ENCODE measurements at places on chromosomes 4 and X. TPM values are rescaled to one million over a fixed set of nuclear protein-coding genes. Genes with fewer than 3 reads are reported as not detected.
A peak's percentile ranks its signal among the peaks of the same experiment; 100 is the strongest.

- DNase-seq = peak; percentile 60
Measured at GRCh38 chr4:1009542-1010394, 1.7 kb upstream of the FGFRL1 start.

- no peak for DNase-seq
Measured at GRCh38 chr4:40253906-40254305, 57.1 kb downstream of the RHOH start.

- no peak for DNase-seq
Measured at GRCh38 chr4:38534344-38535045, 129.5 kb upstream of the KLF3 start.

DNA sequence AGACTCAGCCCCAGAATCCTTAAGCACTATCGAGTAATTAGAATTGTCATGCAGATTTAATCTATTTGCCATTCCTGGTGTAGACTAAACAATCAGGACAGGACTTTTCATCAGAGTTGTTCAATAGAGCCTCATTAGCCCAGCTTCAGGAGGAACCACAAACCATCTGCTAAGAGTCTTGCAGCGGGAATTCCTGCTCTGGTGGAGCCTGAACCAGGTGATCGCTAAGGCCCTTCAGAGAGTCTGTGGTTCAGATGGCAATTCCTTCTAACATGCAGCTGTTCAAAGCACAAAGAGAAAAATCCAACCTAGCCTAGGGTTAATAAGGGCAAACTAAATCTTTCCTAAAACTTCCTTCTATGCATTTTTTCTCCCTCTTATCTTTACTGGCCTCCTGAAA lies 119.1 kb upstream of the CPEB2 start:
- no peak for DNase-seq

DNA sequence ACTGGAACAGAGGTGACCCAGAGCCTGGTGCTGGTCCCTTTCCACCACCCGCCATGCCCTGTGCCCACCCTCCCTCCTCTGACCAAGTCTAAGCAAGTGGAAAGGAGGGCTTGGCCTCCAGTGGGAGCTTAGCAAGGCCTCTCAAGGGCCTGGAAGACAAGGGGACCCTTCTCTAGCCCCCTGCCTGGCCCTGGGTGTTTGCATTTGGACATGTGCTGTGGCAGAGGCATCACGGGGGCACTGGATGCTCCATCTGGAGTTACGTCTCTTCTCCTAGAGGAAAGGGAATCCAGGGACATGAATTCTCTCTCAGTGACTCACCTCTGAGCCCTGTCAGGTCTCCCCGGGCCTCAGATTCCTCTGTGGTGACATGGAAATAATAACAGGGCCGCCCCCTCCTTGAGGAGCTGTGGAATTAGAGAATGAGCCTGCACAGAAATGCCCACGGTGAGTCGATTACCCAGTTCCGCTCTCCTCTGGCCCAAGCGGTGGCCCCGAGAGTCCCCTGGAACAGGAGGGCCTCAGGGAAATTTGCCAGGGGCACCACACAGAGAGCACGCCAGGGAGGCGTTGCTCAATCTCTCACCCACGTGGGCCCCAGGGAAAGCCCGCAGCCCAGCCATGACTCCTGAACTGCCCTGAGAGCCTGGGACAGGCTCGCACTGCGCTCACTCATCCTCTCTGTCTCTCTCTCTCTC lies 189.6 kb downstream of the BCOR start:
- DNase-seq = no peak

The FGD1 gene
- total RNA-seq = 36.3 TPM
